ENCODE measurements at places on chromosomes 13 and 19. TPM values are rescaled to one million over a fixed set of nuclear protein-coding genes. Genes with fewer than 3 reads are reported as not detected.

Gene CASP14
- total RNA-seq: not detected

Gene GSX1
- total RNA-seq: not detected

Gene KLK3
- not detected for total RNA-seq

Gene SHC2
- total RNA-seq: not detected

Gene ZNF792
- total RNA-seq: 9.9 TPM

Gene CYP2A6
- not detected for total RNA-seq

GRCh38 chr13:41386211-41386610 is 71.1 kb upstream of the RGCC start:
- DNase-seq: no peak

GRCh38 chr19:1244693-1245451 is 3.3 kb downstream of the ATP5F1D start:
- no peak for DNase-seq

- no peak for DNase-seq
Measured at GRCh38 chr13:34349091-34349722, 531.3 kb downstream of the RFC3 start.

- DNase-seq: no peak
Measured at GRCh38 chr13:51230477-51231105, 8.4 kb downstream of the FAM124A start.

Measured in activated T-helper 2 cell treated with anti-CD3 and anti-CD28 coated beads, Interferon-gamma antibody, Interleukin-2, Interleukin-4, amounts not matched to agents 10 μg/mL and 5 μg/mL and 100 μg/mL, durations not matched to agents 14 hours and 24 hours and 36 hours (primary cell).